ENCODE measurements at places on chromosomes 11 and 22. TPM values are rescaled to one million over a fixed set of nuclear protein-coding genes. Genes with fewer than 3 reads are reported as not detected.
A peak's percentile ranks its signal among the peaks of the same experiment; 100 is the strongest.

DNA sequence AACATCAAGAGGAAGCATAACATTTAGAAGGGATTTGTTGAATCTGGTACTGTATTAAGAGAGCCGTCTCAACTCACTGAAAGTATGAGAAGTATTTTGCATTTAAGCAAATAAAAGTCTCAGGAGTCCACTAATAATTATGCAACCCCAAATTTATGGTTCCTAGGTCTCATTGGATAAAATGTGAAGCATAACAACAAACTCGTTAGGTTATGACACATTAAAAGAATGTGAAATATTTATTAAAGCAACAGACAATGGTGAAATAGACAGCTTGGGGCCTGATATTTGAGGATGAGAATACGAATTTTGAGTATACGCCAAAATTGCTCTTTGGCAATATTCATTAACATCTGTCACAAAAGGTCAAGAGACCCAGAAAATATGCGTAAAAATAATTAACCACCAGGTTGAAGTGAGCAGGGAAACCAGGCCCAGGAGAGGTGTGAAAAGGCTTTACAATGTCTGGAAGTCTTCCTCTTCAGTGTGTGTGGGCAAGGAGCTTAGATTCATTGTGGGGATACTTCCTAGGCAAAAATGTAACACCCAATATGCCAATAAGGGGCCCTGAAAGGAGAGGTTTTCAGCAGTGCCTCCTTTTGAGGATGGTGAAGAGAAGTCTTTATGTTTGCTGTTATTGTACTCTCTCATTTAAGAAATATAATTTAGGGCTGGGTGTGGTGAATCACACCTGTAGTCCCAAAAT is 89.2 kb downstream of the FDX1 start:
- no peak for DNase-seq

- DNase-seq = peak; percentile 81
These were observed 4.1 kb upstream of the TBX1 start for GRCh38 chr22:19756288-19757128.

GRCh38 chr11:130571519-130571918 is 123.1 kb downstream of the ADAMTS15 start:
- no peak for DNase-seq

GRCh38 chr11:34773826-34774225 is 142.4 kb downstream of the APIP start:
- no peak for DNase-seq

DNA sequence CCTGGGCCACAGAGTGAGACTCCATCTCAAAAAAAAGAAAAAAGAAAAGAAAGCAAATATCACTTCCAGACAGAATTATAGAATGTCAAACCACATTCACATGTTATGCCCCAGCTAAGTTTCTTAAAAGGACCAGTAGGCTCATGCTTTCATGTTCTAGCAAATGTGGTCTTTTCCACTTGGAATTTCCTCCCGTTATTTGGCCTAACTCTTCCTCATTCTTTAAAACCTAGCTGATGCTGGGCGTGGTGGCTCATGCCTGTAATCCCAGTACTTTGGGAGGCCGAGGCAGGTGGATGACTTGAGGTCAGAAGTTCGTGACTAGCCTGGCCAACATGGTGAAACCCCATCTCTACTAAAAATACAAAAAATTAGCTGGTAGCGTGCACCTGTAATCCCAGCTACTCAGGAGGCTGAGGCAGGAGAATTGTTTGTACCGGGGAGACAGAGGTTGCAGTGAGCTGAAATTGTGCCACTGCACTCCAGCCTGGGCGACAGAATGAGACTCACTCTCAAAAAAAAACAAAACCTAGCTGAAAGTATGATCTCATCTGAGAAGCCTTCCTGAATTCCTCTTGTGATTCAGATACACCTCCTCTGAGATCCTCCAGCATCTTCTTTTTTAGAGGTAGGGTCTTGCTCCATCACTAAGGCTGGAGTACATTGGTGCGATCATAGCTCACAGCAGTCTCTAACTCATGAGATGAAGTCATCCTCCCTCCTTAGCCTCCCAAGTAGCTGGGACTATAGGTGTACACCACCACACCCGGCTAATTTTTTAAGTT is 50.4 kb downstream of the FCHSD2 start:
- no peak for DNase-seq

Gene MAP6
- total RNA-seq = not detected

DNA sequence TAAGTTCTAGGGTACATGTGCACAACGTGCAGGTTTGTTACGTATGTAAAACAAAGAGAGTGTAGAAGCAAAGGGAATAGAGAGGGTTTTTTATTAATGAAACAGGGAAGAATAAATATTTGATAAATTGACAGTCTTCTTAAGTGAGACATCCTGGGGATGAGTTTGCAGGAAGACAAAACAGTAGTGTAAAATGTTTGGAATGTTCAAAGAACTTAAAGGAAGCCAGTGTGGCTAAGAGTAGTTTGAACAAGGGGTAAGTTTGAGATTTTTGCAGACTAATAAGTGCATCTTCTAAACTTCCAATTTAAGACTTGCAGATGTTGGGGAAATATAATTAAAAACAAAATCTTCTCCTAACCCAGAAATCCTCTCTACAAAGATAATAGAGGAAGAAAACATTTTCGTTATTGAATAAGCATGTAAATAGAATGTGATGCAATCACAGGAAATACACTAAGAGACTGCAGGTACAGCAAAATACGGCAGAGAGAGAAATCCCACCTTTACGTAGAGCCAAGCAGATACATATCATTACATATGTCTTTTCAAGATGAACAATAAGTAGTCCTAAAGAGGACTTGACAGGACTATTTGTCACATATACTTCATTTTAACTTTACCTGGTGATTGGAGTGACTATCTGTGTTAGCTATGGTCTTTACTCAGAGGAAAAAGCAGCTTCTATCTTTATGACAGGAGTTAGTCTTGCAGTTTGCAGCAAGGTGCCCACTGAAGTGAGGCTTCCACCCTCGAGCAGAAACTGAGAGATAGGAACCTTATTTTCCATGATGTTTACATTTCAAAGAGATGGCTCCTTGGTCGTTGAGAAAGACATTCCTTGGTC is 402.1 kb downstream of the CNTN5 start:
- no peak for DNase-seq

GRCh38 chr11:10318527-10318802 is 13.6 kb downstream of the ADM start:
- DNase-seq = no peak

Gene MUC2
- total RNA-seq = not detected

Gene KCNJ1
- total RNA-seq = 0.14 TPM

DNA sequence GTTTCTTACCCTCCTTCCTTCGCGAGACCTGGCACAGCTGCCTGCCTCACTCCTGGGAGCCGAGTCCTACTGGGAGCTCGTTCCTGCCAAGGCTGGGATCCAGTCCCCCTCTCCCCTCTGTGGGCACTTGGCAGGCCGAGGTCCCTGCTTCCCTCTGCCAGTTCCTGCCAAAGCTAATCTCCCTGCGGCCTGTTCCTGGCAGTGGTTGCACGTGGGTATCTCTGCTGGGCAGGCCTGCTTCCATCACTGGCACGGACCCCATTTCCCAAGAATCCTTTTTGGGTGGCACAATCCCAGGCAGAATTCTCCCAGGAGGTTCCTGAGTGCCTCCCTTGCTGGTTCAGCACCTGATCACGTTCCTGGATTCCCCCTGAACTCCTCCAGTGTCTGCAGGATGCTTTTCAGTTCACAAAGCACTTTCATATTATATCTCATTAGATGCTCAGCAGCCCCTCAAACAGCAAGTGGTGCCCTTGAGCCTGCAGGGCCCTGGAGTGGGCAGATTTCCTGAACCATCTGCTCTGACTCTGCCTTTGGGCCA is 96.5 kb downstream of the RRM1 start:
- DNase-seq = no peak

Gene CDC42BPG
- total RNA-seq = 3.4 TPM

- DNase-seq = no peak
These were observed 22.2 kb downstream of the OR56B4 start for GRCh38 chr11:6129635-6130034.

- no peak for DNase-seq
These were observed 1.1 kb downstream of the TBCEL start for GRCh38 chr11:121024989-121025388.
